ENCODE measurements at places on chromosomes 2 and 18.

DNA sequence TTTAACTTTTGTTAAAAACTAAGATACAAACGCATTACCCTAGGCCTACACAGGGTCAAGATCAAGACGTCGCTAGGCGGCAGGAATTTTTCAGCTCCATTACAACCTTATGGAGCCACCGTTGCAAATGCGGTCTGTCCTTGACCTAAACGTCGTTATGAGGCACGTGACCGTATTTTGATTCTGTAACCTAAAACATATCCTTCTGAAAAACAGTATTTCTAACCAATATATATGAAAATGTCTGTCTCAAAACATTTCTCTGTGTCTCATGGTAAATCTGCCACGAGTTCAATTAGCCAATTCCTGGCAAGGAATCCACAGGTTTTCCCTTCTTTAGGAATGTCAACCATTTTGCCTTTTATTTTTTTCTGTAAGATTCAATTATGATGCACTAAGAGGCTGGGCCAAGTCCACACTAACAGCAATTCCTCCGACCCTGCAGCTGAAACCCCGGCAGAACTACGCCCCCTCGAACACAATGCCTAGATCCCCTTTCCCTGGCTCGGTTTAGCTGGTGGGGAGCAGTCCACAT lies 1.7 kb downstream of the RTN4 start:
- H3K4me1 ChIP-seq, result peaks cover 22% of the 10 kb centered on the region
- H3K4me3 ChIP-seq, result peak overlapping the region; percentile 77
- no peaks in the 10 kb centered on the region for H3K27me3 ChIP-seq
- peak; percentile 18 for DNase-seq
- H3K36me3 ChIP-seq, result no peaks in the 10 kb centered on the region
- H3K27ac ChIP-seq, result peak overlapping the region; percentile 74

DNA sequence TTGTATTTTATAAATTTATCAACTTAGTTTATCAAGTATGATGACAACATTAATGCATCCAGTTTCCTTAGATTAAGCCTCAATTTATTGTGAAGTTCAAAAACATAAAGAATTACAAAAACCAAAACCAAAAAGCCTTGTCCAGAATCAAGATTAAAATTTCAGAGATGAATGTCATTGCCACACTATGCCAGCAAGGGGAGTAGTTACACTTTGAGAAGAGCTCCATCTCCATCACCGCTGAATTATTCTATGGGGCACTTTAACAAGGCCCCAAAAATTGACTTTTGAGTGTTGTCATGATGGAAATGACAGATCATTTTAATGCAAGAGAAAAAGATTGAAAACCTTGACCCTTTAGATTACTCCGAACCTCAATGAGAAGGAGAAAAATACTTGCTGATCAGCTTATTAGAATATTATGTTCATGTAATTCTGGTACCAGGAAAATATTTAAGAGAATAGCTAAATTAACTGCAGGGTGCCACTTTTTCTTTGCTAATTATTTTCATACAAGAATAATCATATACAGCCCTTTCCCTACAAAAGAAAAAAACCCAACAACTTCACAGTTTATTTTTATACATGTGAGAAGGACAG lies 152.5 kb upstream of the AQP4 start:
- H3K27me3 ChIP-seq, result no peaks in the 10 kb centered on the region
- H3K4me1 ChIP-seq, result no peaks in the 10 kb centered on the region
- peak; percentile 29 for DNase-seq
- H3K4me3 ChIP-seq, result no peak overlapping the region

GRCh38 chr2:50546790-50547189 lies 485.1 kb downstream of the NRXN1 start:
- no peak overlapping the region for H3K4me3 ChIP-seq
- no peak overlapping the region for H3K27ac ChIP-seq
- no peaks in the 10 kb centered on the region for H3K36me3 ChIP-seq

- no peak overlapping the region for H3K4me3 ChIP-seq
- H3K27ac ChIP-seq, result no peak overlapping the region
- no peaks in the 10 kb centered on the region for H3K4me1 ChIP-seq
- H3K27me3 ChIP-seq, result no peaks in the 10 kb centered on the region
Observed at GRCh38 chr18:6682437-6683111, 46.9 kb upstream of the ARHGAP28 start.

DNA sequence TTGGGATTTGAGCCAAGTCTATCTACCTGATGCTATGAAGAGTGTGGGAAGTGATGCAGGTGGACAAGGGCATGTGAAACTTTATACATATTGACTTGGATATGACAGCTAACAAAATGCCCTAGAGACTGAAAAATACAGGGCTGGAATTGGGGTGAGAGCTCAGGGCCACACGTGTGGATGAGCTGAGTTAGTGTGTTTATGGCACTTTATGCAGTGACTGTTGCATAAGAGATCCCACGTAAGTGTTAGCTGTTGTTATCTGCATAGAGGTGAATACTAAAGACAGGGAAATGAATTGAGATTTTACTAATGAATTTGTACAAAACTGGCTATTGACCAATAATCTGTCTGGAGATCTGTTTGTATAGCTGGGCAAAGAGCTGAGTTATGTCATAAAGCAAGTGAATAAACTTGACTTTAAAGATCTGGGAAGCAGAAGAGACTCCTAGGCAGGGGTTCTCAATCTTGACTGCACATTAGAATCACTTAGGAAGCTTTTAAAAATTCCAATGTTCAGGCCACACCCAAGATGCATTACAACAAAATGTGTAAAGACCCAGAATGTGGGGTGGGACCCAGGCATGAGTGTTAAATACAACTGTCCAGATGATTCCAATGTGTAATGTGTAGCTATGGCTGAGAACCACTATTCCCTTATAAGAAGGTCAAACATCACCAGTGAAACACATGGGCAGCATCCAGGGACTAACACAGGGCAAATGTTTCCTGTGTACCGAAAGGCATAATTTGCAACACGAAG lies 74.2 kb upstream of the STK17B start:
- no peaks in the 10 kb centered on the region for H3K27me3 ChIP-seq
- no peak overlapping the region for H3K27ac ChIP-seq
- no peaks in the 10 kb centered on the region for H3K36me3 ChIP-seq
- H3K4me3 ChIP-seq, result no peak overlapping the region
- DNase-seq, result no peak
